ENCODE measurements at places on chromosomes 1 and 21.

DNA sequence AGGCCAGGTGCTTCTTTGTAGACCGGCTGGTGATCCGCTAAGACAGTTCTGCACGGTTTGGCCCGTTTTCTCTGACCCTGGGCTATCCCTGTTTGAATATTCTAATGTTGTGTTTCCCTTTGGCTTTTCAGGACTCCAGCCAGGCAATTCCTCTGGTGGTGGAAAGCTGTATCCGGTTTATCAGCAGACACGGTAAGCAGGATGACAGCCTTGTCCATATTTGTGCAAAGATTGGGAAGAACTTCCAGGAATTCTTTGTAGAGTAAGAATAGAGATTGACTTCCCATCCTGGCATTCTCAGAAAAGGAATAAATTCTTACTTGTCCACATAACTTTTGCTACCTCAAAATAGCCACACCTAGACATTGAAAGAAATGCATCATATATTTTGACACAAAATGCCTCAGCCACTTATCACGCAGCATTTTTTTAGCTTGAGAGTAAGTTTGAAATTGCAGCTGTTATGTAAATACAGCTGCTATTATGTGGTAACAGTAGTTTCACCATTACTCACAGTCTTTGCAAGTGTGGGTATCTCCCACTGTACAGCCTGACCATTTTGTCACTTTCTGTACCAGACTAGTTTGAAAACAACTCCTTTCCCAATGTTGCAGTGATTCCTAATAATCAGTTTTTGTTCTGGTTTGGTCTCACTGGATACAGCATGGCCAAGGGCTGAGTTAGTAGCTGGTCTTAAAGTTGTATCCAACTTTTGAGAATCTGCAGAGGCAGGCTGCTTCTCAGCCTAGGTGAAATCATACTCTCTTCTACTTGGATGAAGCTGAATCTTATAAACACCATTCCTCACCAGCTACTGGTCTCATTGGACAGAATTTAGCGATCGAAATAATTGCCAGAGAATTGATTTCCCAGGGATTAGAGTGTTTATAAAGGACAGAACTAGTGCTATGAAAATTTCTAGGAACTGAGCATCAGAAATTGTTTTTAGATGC is 40.0 kb upstream of the IKBKE start:
- DNase-seq, result no peak

- no peak for DNase-seq
These were observed 42.7 kb downstream of the ZSCAN20 start for GRCh38 chr1:33515112-33515511.

DNA sequence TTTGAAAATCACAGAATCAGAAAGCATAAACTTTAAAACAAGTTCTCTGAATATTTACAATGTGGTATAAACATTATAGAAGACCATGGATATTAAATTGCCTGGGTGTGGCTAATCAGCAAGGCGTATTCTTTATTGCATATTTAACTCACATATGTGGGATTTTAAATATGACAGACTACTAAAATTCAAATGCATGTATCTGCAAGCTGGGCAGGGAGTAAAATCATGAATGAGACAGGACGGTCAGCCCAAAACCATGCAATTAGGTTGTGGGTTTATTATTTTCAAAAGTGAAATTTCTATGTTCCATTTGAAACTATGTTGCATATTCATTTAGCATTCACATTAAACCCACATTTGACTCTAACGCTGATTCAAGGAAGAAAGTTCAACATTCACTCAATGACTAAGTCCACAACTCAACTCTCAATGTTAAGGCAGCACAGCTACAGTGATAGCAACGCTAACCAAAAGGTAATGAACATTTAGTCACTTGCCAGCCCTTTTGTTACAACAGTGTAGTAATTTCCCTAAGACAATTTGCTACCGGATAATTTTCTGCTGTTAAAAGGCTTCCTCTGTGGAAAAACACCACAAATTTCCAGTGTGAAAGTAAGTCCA is 6.3 kb upstream of the SYNJ1 start:
- DNase-seq, result no peak

- no peak for DNase-seq
These were observed 30.5 kb downstream of the CASZ1 start for GRCh38 chr1:10765734-10766478.

DNA sequence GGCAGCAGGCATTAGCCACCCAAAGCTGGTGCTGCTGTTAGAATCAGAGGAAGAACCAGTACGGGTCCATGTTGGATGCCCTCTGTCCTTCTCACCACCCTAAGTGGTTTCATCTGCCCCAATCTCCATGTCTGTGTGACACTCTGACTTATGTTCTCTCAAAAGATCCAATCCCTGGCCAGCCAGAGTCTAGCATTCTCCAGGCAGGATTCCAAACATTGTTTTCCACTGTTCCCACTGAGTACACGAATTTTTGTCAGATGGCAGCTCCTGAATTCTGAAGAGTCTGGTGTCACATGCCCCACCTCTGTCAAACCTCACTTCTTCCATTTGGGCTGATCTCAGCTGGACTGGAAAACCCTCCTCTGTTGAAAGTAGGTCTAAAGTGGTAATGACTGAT is 166.0 kb downstream of the DISC1 start:
- DNase-seq, result no peak

GRCh38 chr1:116808848-116809508 is 54.7 kb downstream of the CD2 start:
- no peak for DNase-seq

DNA sequence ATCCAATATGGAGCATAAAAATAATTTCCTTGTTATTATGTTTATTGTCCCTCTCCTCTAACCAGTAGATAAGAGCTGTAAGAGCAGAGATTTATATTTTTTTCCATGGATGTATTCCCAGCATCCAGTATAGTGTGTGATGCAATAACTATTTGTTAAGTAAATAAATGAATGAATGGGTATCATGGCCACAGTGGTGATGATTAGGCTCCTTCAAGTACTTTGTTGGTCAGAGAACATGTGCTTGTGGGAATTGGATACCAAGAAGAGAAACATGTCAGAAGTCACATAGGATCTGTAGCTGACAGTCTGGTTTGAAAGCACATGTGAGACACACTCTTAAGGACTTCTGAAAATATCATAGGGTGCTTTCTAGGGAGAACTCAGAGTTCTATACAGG is 588.5 kb downstream of the AGBL4 start:
- no peak for DNase-seq

GRCh38 chr1:205561501-205562203 is 57.2 kb downstream of the CDK18 start:
- DNase-seq, result no peak

DNA sequence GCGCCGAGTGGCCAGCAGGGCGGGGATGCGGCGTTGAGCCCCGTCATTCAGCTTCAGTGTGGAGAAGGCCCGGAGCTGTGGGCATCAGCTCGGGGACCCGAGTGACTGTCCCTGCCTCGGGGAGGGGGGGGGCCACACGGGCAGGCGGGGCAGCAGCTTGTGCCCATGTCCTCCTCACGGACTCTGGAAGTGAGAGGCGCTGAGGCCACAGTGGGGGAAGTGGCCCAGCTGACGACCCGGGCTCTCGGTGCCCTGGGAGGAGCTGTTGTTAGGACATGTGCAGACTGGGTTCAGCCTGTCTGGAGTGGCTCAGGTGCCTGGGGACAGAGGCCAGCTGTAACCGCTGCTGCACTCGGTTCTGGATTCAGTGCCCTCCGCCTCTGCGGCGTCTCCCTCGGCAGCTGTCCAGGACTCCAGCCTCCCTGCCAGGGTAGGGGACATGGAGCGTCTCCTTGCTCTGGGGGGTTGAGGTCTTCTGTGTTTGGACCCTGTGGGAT is 71.1 kb downstream of the SKI start:
- DNase-seq, result no peak

DNA sequence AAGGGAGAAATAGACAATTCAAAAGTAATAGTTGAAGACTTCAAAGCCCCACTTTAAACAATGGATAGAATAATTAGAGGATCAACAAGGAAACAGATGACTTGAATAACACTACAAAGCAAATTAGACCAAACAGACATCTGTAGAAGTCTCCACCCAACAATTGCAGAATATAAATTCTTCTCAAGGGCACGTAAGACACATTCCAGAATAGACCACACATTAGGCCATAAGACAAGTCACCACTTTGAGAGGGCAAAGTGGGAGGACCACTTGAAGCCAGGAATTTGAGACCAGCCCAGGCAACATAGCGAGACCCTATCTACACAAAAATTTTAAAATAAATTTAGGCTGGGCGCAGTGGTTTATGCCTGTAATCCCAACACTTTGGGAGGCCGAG is 20.5 kb upstream of the RNF186 start:
- DNase-seq, result no peak

- no peak for DNase-seq
These were observed 31.9 kb upstream of the IL19 start for GRCh38 chr1:206738370-206739366.

- no peak for DNase-seq
These were observed 69.0 kb downstream of the KCND3 start for GRCh38 chr1:111920221-111921024.

- DNase-seq, result no peak
These were observed 454.6 kb upstream of the RUNX1 start for GRCh38 chr21:35503671-35504070.

GRCh38 chr1:221602830-221603229 is 139.1 kb downstream of the DUSP10 start:
- DNase-seq, result no peak
